AG09319 (cell line): ENCODE measurements at places on chromosomes 5 and 9.

- DNase-seq: no peak
Observed at GRCh38 chr5:181204113-181204825, 727 bp downstream of the TRIM7 start.

- peak; percentile 43 for DNase-seq
Observed at GRCh38 chr5:143887903-143888665, 76.1 kb downstream of the HMHB1 start.

GRCh38 chr5:2523180-2523579 is 228.3 kb downstream of the IRX2 start:
- DNase-seq: no peak

- DNase-seq: no peak
Observed at GRCh38 chr5:83540105-83540504, 68.6 kb downstream of the VCAN start.

- no peak for DNase-seq
Observed at GRCh38 chr5:149893403-149893931, 51.1 kb downstream of the PDE6A start.

GRCh38 chr9:94981723-94982090 is 255.2 kb downstream of the AOPEP start:
- no peak for DNase-seq

- peak; percentile 34 for DNase-seq
Observed at GRCh38 chr5:134708301-134708700, 30.0 kb upstream of the CAMLG start.

- DNase-seq: no peak
Observed at GRCh38 chr9:16974436-16974835, 104.0 kb upstream of the BNC2 start.
